SIG-M5 (cell line): ENCODE measurements at places on chromosomes 2 and 18.

DNA sequence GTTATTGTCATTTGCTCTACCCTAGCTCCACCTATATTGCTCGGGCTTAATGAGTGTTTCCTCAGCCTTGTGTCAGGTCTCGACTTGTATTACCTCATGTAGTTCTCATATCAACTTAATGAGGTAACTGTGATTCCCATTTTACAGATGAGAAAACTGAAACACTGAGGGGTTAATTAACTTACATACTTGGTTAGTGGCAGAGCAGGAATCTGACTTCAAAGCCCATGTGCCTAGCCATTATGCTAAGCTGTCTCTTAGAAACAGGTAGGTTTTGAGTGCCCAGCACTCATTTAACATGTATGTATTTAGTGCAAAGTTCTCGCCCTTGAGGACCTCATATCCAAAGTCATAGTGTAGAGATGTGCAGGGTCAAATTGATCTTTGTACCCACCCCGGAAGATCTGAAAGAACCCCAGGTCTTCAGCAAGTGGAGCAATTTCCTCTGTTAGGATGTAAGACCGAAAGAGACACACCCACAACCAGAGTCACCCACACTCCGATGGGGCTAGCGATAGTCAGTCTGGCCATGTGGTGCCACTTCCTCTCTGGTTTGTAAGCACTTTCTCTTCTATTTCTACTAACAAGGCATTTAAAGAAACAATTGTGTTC lies 121.0 kb upstream of the SLC39A10 start:
- peak; percentile 52 for DNase-seq

- DNase-seq, result no peak
Measured at GRCh38 chr2:36663851-36664695, 32.4 kb upstream of the VIT start.

- peak; percentile 91 for DNase-seq
Measured at GRCh38 chr18:31206787-31207381, 44.2 kb upstream of the DSC1 start.

GRCh38 chr2:42385225-42385624 lies 24.2 kb upstream of the COX7A2L start:
- no peak for DNase-seq

- no peak for DNase-seq
Measured at GRCh38 chr2:239700686-239701345, 300.0 kb upstream of the HDAC4 start.

DNA sequence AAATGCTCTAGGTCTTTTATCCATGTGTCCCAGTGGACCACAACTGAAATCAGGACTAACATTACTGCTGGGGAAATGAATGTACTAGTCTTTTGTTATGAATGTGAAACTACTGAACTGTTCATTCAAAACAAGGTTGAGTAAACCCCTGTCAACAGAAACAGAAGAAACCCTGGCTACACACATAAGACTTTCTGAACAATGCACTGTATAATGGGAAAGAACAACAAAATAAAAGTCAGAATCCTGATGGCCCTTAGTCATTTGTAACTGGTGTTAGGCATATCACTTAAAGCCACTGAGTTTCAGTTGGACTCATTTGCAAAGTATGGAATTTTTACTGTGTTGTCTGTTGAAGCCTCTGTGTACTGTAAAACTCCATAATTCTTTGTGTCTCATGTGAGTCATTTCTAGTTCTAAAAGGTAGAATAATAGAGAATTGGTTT lies 77.0 kb upstream of the UBXN4 start:
- DNase-seq, result no peak

GRCh38 chr2:195490319-195490718 lies 166.7 kb upstream of the SLC39A10 start:
- no peak for DNase-seq

DNA sequence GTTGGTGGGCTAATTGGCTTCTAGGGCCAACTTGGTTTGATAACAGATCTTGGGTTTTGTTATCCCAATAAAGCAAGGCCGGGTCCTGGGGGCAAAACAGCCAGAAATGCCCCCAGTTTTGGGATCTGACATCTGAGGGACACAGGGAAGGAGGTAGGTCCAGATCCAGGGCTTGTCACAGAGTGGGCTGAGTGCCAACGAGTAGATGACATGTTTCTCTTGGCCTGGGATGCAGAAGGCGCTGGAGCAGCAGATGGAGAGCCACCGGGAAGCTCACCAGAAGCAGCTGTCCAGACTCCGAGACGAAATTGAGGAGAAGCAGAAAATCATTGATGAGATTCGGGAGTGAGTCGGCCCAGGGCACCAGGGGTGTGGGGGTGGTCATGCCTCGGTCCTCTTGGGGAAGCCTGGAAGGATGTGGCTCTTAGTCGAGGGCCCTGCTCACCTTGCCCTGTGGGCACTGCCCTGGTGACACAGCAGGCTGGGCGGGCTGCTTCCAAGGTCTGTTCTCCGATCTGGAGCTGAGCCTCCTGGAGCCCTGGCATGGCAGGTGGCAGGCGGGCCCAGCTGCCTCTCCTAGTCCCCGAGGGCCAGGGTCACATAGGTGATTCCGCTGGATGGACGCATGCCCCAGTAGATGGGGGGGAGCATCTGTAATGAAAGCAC lies 40.2 kb upstream of the LYPD6B start:
- DNase-seq, result no peak

GRCh38 chr2:100416935-100417710 lies at the start of gene CHST10:
Gene CHST10, minus strand, starts transcription at chr2:100417668. Its CDS starts 10,993 bp downstream, at chr2:100406675.
- DNase-seq, result no peak

- DNase-seq, result no peak
Measured at GRCh38 chr18:76997951-76998808, 134.4 kb downstream of the MBP start.

GRCh38 chr2:240637901-240638345 lies 12.6 kb downstream of the GPR35 start:
- DNase-seq, result no peak

- DNase-seq, result no peak
Measured at GRCh38 chr18:49751427-49752094, 61.8 kb downstream of the ACAA2 start.

- DNase-seq, result no peak
Measured at GRCh38 chr2:230774348-230774951, 61.8 kb downstream of the CAB39 start.

DNA sequence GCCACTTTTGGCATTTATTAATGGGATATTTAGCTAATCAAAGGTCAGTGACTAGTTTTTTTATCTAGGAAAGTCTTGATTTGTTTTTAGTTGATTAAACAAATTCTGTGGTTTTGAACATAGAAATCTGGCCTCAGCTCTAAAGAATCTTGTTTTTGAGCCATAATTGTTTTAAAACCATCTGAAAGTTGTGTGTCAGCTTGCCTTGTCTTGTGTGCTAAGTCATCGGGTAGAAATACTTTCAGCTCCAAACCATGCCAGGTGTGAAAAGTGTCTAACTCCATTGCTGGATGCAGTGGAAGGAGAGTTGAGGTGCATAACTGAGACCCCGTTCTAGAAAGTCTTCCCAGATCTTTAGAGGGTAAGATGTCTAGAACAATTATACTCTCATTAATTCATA lies 22.7 kb downstream of the FARP2 start:
- no peak for DNase-seq

- no peak for DNase-seq
Measured at GRCh38 chr18:21450913-21451312, 149.6 kb downstream of the ESCO1 start.

- no peak for DNase-seq
Measured at GRCh38 chr2:54402350-54402749, 53.8 kb upstream of the SPTBN1 start.

- DNase-seq, result no peak
Measured at GRCh38 chr2:110869472-110870446, 137.4 kb downstream of the ACOXL start.

DNA sequence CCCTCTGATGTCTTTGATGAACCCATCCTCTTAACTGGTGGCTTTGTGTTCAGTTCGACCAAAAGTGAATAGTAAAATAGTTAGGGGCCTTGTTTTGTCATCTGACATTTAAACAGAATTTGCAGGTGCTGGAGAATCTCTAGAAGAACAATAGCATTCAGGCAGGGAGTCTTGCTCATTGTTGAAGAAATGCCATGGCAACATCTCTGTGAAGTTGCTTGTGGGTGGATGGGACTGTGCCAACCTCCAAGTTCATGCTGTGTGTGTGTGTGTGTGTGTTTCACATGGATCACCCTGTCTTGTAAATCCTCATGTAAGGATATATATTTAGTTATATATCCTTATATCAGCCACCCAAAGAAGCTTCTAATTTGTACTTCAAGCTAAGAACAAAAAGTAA lies 66.7 kb downstream of the SKA1 start:
- no peak for DNase-seq

GRCh38 chr2:187461294-187462261 lies 13.5 kb upstream of the CALCRL start:
- no peak for DNase-seq

- no peak for DNase-seq
Measured at GRCh38 chr18:67081482-67082211, 434.9 kb downstream of the DSEL start.

DNA sequence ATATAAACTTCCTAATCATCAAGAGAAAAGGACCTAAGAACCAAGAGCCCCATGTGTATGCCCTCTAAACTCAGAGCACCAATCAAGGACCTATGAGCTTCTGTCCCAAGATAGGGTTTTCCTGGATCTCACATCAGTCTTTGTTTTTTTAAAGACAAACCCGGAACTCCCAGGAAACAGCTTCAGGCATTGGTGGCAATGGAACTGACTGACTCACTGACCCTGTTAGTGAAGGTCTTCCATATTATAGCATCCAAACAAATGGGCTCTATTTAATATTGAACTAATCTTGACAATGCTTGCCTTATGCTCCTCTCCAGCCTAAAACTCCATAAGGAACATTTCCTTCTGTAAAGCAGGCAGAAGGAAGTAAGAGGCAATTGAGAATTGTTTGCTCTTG lies 63.5 kb upstream of the RPE start:
- no peak for DNase-seq

GRCh38 chr2:146997488-146997887 lies 847.3 kb upstream of the ACVR2A start:
- no peak for DNase-seq

GRCh38 chr2:158484892-158485556 lies 28.3 kb downstream of the PKP4 start:
- DNase-seq, result no peak

DNA sequence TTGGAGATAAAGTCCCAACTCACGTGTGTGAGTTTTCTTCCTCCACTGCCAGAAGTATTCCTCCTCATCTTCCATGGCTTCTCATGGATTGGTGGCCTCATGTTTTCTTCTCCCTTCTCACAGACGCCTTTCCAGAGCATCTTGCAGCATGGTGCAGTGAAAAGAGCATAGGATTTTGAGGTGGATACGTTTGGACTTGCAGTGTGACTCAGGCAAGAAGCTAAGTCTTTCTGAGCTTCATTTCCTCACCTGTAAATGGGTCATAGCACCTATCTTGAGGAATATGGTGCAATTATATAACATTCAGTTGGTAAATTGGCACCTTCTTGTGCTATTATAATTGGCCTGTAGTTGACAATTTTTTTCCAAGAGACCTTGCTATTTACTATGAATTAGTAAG lies 247.6 kb downstream of the RDH14 start:
- no peak for DNase-seq

GRCh38 chr2:37142546-37142945 lies 14.2 kb downstream of the EIF2AK2 start:
- DNase-seq, result no peak

DNA sequence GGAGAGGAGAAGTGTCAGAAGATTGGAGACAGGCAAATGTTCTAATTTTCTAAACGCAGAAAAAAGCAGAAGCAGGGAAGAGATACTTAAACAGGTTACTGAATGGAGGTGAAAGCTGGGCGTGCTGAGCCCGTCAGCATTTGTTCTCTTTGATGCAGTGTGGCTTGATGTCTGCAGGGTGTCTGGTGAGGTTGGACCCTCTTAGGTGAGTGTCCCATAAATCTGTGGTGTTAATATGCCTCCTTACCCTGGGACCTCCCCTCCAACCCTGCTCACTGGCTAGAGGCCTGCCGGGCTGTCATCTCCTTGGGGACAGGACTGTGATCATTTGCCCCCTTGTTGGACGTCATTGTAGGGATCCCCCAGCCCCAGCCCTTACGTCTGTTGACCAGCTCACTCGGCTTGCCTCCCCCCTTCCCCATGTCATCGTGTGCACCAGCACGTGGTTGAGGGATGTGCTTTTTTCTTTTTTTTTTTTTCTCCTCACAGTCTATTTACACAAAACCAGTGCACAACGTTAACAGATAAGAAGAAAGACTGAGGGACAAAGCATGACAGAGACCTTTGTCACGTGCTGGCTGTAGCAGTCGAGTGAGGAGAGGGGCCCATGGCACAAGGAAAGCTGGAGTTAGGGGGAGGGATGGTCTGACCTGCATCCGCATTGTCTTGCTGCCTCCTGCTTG lies 56.4 kb downstream of the NCK2 start:
- DNase-seq, result no peak

- no peak for DNase-seq
Measured at GRCh38 chr2:85823951-85824350, 64.8 kb downstream of the ST3GAL5 start.

GRCh38 chr2:8059794-8060193 lies 622.1 kb upstream of the ID2 start:
- DNase-seq, result no peak

- no peak for DNase-seq
Measured at GRCh38 chr2:66445925-66446871, 11.3 kb downstream of the MEIS1 start.

DNA sequence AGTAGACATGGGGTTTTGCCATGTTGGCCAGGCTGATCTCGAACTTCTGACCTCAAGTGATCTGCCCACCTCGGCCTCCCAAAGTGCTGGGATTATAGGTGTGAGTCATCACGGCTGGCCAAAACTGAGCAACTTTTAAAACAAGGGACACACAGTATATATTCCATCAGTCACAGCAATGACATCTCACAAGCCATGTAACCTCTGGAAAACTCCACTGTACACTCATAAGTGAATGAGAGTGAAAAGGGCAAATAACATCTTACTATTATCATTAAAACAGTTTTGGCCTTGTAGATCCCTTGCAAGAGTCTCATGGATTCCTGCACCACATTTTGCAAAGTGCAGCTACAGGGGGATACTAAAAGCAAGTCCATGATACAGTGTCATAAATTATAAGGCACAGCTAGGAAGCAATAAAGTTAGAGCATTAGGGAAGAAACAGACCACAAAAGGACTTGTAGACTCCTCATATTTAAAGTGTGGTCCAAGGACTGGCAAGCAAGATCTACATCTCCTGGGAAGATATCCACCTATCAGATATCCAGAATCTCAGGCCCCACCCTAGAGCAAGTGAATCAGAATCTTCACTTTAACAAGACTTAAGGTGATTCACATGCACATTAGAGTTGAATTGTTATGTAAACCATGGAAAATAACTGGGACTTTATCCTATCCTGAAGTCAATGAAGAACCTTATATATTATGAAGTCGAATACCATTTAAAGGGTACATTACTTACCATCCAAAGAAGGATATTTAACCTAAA lies 5.7 kb downstream of the SMC6 start:
- no peak for DNase-seq
